Astrocyte (in vitro differentiated cells and primary cell): ENCODE measurements at places on chromosomes 7 and 10. TPM values are rescaled to one million over a fixed set of nuclear protein-coding genes. Genes with fewer than 3 reads are reported as not detected.
A peak's percentile ranks its signal among the peaks of the same experiment; 100 is the strongest.

DNA sequence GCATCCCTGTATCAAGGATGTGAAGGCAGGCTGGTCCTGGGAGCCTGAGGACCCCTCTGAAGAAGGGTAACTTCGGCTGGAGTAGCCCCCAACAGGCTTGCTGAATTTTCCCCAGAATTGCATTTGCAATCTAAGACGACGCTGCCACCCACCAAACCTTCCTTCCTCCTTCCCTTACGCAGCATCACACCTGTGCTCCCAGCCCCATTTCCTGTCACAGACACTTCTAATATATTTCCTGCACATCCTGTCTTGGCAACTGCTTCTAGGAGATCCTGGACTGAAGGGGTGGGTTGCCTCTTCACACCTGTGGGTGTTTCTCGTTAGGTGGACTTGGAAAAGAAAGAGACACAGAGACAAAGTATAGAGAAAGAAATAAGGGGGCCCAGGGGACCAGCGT lies 9.4 kb upstream of the PGAM1 start:
- DNase-seq = no peak

- DNase-seq = no peak
Measured at GRCh38 chr7:121697731-121698316, 175.1 kb upstream of the PTPRZ1 start.

DNA sequence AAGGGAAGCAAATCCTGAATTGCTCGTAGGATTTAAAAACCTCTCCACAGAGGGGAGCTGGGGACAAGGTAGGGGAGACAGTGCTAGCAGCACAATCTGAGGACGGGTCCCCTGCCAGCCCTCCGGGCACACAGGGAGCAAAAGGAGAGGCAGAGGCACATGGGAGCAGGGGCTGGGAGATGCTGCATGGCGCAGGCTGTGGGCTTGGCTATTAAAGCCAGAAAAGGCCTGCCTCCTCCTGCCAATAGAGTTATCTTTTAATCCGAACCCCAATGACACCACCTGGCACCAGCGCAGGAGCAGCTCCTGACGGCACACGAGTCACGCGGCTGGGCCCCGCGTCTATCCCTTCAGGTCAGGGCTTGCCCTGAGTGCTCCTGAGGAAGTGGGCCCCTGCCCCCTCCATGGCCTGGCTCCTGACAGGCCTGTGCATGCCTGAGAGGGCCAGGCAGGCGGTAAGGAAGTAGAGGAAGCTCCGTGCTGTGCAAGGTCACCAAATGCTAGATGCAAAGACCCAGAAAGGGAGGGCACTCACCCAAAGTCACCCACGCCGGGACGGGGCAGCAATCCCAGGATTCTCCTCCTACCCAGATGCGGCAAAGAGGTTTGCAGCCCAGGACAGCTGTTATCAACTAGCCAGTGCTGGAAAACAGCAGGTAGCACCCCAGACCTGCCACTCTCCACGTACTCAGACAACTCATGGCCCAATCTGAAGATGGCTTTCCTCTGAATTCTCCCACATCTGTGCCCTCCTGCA lies 28.1 kb downstream of the DLG5 start:
- DNase-seq = no peak

DNA sequence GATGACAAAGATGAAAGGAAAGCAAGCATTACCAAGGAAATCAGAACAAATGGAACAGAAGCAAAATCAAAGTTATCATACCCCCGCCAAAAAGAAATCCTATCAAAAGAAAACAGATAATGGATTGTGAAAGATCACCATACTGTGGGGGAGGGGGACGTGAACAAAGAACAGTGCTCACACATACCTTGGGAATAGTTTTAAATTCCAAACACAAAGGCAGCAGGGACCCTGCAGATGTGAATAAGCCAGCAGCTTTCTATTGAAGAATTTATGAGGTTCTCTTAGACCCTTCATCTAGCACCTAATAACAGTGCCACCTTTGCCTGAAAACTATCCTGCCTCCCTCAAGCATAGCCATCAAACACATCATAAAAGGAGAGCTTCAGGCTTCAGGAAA lies 94.0 kb downstream of the AKR1D1 start:
- DNase-seq = no peak

DNA sequence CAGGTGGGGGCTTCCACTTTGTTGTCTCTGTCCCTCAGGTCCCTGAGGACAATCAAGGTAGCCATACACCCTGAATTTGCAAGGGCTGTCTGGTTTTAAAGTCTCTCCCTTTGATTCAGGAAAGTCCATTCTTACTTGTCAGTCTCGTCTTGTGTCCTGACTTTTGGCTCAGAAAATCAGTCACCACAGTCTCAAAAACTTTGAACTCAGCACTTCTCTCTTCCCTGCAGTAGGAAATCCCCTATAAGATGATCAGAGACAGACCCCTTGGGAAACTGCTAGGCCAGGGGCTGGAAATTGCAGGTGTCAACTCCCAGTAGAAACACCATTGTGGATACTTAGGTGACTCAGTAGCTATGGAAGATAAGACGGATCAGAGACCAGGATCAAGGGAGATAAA lies 73.1 kb downstream of the CDC123 start:
- DNase-seq = no peak

- peak; percentile 5 for DNase-seq
Measured at GRCh38 chr7:26500749-26501352, 209.2 kb downstream of the SNX10 start.

DNA sequence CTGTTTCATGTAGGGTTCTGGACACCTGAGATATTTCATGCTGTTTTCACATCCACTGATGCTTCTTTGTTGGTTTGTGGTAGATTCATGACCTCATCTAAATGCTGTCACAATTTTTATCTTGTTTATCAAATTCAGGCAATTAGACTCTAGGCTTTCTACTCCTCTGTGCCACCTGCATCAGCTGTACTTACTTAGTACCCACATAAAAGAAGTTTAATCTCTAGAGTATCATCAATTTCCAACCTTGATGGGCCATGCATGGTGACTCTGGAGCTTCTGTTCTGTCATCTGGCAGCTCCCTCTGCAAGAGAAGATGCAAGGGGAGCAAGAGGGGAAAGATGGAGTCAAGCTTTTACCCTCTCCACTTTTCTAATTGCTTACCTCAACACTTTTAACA lies 195.9 kb upstream of the VWC2 start:
- DNase-seq = no peak

- peak; percentile 18 for DNase-seq
Measured at GRCh38 chr10:110269374-110270318, 35.1 kb downstream of the SMNDC1 start.

DNA sequence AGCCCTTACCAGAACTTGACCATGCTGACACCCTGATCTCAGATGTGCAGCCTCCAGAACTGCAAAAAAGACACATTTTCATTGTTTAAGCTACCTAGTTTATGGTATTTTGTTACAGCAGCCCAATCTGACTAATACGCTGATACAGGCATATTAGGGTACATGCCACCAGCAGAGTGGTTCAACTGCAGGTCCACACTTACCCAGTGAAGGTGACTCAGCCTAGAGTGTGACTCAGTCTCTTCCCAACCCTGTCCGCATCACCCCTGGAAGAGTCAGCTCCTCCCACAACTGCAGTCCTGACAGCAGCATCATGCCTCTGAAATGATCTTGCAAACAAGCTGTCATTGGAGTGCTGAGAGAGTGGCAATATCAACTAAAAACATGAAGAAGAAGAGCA lies 30.8 kb upstream of the GOT1 start:
- DNase-seq = peak; percentile 32

- no peak for DNase-seq
Measured at GRCh38 chr7:124643311-124643811, 122.2 kb downstream of the GPR37 start.

GRCh38 chr10:83917537-83918506 lies 221.5 kb upstream of the GHITM start:
- DNase-seq = no peak

GRCh38 chr10:94123258-94123995 lies 129.7 kb downstream of the PLCE1 start:
- DNase-seq = peak; percentile 87

GRCh38 chr7:135335628-135336139 lies 102.0 kb downstream of the STRA8 start:
- DNase-seq = peak; percentile 34

GRCh38 chr7:100626530-100627237 lies 14.3 kb downstream of the MOSPD3 start:
- DNase-seq = peak; percentile 67

ARPC1A gene
- 185 and 198 TPM in 2 replicates for total RNA-seq
